ENCODE measurements at places on chromosomes 16 and 17.
A peak's percentile ranks its signal among the peaks of the same experiment; 100 is the strongest.

DNA sequence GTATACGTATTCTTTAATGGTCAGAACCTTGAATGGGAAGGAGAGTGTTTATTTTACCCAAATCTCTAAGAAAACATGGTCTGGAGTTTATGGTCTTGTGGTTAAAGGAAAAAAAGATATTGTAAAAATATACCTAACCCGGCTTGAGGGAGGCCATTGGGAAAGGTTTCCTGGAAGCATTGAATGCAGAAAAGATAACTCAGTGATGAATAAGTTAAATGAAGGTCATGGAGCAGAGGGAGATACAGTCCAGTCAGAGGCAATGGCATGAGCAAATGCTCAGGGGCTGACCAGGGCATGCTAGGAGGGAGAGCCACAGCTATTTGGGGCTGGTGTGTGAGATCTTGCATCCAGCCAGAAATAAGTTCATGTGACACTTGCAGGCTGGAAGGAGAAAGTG is 430.4 kb upstream of the CDH5 start:
- no peak for DNase-seq

DNA sequence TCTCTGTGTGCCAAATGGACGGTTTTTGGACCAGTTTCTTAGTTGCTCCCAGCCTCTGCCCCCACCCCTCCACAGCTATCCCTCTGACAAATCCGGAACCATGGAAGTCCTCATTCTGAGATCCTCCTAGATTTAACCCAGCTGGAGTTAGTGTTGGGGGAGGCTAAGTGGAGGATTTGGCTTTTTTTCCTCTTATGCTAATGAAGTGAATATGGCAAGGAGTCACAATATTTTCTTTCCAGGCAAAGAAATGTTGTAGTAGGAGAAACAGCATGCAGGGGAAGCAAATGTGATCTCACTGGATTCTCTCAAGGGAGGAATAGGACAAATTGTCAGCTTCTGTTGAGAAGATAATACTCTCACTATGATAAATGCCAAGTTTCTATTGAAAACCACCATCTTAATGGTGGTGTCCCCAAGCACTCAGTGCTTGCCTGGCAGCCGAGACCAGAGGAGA is 159.5 kb downstream of the MSI2 start:
- no peak for DNase-seq

GRCh38 chr17:62781356-62781755 is 26.8 kb downstream of the MARCHF10 start:
- DNase-seq, result no peak

GRCh38 chr17:35799942-35800341 is 4.5 kb upstream of the MMP28 start:
- DNase-seq, result peak; percentile 2

DNA sequence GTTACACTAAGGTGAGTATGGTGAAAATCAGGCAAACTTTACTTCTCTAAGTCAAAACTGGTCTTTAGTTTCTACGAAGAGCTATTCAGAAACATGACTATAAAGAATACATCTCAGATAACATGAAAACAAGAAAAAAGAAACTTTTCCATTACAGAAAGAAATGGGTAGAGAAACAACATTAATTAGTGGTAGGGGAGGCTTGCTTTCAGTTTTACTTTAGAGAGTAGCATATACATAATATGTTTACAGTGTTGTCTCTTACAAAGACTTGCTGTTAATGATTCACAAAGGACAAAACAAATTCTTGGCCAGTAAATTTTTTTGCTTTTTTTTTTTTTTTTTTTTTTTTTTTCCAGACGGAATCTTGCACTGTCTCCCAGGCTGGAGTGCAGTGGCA is 34.2 kb downstream of the CRLF3 start:
- no peak for DNase-seq

DNA sequence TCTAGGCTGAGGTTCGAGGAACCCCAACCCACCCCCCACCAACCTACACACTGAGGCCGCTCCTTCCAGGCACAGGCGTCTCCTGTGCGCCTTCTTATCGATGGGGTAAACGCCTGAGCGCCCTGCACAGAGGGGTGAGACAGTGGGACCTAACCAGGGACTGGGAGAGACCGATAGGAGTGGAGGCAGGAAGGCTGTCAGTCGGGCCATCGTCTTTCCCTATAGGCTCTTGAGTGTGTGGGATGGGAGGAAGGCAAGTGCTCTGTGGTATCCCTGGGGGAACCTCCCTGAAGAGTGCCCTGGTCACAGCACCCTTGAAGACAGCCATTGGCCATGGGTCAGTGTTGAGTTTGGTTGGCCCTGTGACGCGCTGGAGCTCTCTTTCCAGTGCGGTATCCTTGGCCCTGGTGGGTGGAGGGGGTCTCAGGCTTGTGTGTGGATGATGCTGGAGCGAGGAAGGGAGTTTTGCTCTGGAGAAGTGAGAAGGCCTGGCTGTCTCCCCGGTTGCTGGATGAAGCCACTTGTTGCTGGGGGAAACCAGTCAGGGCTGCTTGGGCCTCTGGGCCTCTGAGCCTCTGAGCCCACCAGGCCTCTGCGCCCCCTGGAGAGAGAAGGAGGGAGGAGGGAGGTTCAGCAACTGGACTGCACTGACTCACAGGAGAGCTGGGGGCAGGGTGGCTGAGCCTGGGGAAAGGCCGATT is 1.7 kb downstream of the GPRC5C start:
- DNase-seq, result no peak

DNA sequence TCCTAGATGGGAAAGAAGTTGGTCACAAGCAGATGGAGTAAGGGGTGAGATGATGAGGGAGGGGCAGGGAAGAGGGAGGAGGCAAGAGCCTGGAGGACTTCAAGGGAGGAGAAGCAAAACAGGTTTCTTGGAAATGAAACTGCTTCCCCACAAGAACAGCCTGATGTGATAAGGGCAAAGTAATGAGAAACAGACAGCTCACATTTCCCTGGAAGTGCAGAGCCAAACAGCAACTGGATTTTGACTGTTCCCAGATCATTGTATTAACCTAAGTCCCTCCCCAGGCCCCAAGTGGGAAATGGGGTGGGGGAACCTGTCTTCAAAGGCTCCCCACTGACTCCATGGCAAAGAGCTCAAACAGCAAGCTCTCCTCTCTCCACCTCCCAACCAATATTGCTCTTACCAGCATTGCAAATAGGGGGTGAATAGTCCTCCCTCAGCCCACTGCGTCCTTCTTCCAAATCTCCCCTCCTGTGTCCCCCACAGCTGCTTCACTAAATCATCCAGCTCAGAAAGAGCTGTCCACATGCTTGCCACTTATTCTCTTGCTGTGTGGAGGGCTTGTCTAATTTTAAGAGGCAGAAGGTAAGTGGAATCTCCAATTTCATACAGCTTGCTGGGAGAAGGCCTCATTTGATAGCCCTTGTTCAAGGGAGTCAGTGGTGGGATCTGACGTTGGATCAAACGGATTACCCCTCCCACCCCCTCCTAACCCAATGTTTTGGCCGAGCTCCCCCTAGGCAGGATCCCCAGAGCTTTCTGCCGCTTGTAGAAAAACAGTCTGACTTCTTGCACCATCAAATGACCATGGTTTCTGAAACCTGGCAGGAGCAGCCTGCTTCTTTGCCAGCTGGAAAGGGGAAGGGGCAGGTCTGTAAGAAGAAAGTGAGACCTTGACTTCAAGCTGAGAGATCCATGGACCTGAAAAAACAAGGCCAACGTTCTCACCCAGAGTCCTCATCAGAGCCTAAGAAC is 56.3 kb upstream of the SMIM36 start:
- DNase-seq, result no peak

- no peak for DNase-seq
Observed at GRCh38 chr16:78057803-78058564, 35.6 kb downstream of the CLEC3A start.

DNA sequence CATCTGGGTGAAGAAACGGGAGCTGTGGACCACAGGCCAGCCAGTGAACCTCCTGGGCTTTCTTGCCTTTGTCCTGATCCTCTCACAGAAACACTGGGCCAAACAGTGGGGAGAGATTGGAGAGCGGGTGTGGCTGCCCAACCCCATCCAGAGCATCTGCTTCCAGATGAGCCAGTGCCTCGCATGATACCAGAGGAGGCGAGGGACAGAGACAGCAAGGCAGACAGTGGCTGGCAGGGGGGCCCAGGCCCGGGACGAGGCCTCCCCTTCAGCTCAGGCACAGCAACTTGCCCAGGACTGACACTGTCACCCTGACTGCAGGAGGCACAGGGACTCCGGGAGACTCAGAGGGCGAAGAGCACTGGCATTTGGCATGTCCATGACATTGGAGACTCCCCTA is 12.0 kb downstream of the ARHGEF15 start:
- no peak for DNase-seq

DNA sequence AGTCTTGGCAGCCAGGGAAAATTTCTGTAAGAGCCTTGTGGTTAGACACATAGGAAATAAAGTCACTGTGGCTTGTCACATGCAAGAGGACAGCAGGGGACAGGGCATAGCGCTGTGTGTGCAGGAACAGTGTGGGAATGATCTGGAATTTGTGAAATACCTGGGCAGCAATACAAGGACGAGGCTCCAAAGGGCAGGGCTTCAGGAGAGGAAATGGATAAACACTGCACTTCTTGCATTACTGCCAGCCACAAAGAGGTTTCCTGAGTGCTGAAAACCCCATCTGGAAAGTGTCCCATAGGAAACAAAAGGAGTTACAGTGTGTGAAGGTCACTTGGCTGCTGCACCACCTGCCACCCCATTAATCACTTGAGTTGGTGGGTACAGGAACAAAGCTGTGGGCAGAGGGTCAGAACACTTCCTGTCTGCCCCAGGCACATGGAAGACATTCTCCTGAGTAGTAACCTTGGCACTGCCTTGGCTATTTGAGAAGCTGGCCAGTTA is 12.1 kb upstream of the HP start:
- no peak for DNase-seq

DNA sequence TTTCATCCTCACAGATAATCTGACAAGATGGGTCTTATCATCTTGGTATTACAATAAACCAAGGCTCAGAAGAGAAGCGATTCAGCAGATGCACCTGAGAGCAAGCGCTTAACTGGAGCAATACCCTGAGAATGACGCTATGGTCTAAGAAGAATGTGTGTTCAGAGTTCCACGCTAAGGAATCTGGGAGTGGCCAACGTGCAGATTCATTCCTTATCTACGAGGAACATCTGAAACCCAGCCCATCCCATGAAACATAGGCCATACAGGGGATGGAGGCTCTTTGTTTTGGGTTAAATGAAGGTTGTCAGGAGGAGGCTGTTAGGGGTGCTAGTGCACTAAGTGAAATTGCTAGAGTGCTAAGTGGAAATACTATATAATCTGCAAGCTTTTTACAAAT is 28.5 kb upstream of the KDM8 start:
- DNase-seq, result no peak

DNA sequence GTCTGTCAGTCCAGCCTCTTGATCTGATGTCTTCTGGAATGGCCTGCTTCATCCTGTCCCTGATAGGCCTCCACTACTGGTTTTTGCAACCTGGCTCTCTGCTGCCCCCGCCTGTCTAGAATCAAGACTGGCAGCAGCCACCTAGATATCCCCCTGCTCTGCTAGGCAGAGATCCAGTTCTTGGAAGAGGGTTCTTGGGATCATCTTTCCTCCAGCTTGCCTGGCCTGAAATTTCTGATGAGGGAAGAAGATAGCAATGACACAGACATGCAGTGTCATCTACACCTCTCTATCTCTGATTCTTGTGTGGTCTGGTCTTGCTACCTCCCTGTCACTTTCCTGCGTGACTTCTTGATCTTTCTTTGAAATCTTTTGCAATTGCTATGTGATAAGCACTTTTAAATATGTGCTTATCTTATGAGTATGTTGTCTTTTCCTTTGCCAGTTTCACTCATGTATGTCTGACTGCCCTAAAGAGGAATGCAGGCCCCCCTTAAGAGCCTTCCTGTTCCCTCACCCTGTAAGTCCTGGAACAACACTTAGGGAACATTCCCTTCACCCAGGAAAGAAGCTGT is 20.3 kb upstream of the NFATC3 start:
- no peak for DNase-seq

GRCh38 chr16:31141489-31142108 is 6.1 kb upstream of the PRSS8 start:
- no peak for DNase-seq

DNA sequence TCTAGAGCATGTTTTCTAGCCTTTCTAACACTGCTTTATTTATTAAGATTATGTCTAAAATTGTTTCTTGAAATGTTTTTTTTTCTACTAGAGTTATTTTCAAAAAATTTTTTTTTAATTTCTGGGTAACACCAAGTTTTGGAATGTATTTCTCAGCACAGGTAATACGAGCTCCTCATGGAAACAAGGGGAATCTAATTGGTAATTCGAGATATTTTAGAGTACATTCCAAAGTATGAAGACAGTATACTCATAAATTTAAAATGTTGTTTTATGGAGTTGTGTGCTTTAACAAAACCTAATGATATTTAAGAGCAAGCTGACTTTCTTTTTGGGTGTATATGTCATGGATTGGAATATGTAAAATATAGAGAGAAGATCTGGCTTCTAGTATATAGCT is 42.4 kb downstream of the OMG start:
- no peak for DNase-seq

DNA sequence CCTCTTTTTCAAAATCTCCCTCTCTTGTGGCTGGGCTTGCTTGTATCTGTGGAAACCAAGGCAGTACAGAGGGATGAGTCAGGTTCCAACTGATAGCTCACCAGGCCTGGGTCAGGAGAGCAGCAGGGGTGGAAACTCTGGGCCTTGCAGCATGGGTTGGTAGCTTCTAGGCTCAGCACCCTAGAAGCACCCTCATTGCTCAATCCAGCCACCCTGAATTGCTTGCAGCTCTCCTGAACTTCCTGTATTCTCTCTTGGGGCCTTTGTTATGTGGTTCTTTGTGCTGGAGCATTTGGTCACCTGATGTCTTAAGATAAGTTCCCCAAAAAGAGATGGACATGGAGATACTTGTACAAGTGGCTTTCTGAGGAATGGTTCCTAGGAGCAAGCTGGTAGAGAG is 169.4 kb downstream of the IRX5 start:
- DNase-seq, result no peak

- DNase-seq, result no peak
Observed at GRCh38 chr16:12724226-12724625, 79.5 kb downstream of the CPPED1 start.

DNA sequence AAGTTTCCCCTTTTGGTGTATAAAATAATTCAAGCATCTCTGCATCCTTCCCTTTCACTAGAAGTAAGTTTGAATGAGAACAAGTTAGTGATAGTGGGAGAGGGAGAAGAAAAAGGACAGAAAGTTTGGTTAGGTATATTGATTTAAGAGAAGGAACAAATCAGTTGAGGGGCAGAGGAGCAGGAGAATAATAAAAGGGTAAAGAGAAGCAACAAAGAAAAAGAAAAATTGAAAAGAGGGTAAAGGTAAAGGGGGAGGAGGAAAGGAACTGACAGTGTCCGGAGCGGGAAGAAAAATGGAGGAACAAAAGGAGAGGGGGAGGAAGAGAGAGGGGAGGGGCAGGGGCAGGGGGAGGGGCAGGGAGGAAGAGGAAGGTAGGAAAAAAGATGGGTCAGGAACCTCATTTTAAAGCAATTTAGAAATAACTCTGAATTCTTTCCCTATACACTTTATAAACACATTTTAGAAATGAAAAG is 6.3 kb upstream of the IGF2BP1 start:
- DNase-seq, result no peak

GRCh38 chr16:83779886-83780285 is 27.9 kb upstream of the HSBP1 start:
- no peak for DNase-seq

GRCh38 chr16:51429041-51429440 is 278.0 kb upstream of the SALL1 start:
- no peak for DNase-seq

Data from NCI-H1105 (cell line).